ENCODE measurements at places on chromosomes 2 and 18.

DNA sequence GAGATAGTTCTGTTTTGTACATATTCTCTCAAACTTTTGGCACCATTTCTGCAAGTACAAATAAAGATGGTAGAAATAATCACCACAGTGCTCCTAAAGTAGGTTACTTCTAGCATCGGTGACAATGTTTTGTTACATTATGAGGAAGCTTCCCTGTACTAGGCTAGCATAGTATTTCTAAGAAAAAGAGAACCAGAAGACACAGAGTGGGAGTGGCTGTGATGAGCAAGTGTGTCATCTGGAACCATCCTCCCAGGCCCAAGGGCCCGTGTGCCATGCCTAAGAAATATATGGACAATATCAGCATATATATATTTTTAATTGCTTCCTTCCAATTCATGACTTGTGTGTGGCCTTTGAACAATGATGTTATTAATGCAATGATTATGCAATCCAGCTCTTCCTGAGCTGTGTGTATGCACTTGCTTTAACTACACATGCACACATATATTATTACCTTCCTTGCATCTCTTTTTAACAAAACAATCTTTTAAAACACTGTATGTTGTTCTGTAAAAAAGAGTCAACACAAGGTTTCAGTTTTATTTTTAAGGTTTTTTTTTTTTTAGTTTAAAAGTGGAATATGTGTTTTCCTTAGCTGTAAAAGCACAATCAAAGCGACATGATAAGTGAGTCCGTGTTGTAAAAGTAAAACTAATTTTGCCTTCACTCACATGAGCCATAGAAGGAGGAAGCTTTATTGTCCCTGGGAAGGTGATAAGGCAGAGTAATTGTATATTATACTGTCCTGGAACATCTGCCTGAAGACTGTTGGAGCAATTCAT, 303.9 kb downstream of the ZNF407 start:
- no peaks in the 10 kb centered on the region for H3K27me3 ChIP-seq
- DNase-seq, result no peak
- no peaks in the 10 kb centered on the region for H3K4me1 ChIP-seq
- H3K4me3 ChIP-seq, result no peak overlapping the region

DNA sequence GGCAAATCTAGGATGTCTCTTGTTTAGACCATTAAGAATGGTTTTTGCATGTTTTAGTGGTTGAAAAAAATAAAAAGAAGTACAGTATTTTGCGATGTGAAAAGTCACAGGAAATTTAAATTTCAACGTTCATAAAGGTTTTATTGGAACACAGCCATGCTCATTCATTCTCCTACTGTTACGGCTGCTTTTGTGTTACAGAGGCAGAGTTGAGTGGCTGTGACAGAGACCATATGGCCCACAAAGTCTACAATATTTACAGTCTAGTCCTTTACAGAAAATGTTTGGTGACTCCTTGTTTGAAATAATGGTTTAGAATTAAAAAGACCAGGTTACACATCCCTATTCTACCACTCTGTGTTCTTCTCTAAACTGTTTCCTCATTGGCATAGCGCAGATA, 48.1 kb downstream of the MYOM1 start:
- no peak for DNase-seq
- no peak overlapping the region for H3K27ac ChIP-seq

- no peaks in the 10 kb centered on the region for H3K36me3 ChIP-seq
- H3K27ac ChIP-seq, result no peak overlapping the region
- H3K27me3 ChIP-seq, result no peaks in the 10 kb centered on the region
- H3K4me1 ChIP-seq, result no peaks in the 10 kb centered on the region
These were observed 12.6 kb downstream of the KLHL23 start for GRCh38 chr2:169746240-169746639.

- peaks cover 15% of the 10 kb centered on the region for H3K4me1 ChIP-seq
- H3K27me3 ChIP-seq, result no peaks in the 10 kb centered on the region
These were observed 14.5 kb downstream of the TMEM247 start for GRCh38 chr2:46493971-46494250.

DNA sequence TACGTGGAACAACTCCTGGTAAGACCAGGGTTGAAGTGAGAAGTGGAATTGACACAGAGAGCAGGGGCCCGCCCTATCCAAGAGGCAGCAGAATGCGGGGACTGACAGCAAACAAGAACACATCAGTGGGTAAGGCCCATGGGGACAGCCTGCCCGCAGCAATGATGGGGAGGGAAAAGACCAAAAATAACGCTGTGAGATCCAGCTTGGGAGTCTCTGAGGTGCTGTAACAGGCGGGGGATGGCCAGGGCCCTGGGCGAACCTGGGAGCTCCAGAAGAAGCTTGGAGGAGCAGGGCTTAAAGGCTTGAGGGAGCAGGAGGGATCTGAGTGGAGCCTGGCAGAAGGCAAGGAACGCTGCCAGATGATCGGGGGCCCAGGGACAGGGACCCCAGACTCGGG, 173.4 kb downstream of the TMEM200C start:
- no peak for DNase-seq
- H3K4me3 ChIP-seq, result no peak overlapping the region
- no peaks in the 10 kb centered on the region for H3K36me3 ChIP-seq
- no peak overlapping the region for H3K27ac ChIP-seq
- H3K27me3 ChIP-seq, result no peaks in the 10 kb centered on the region

- H3K4me3 ChIP-seq, result no peak overlapping the region
- no peak for DNase-seq
- no peak overlapping the region for H3K27ac ChIP-seq
- H3K36me3 ChIP-seq, result no peaks in the 10 kb centered on the region
- H3K4me1 ChIP-seq, result no peaks in the 10 kb centered on the region
These were observed 177.1 kb upstream of the COPS8 start for GRCh38 chr2:236908439-236909192.

- H3K27ac ChIP-seq, result no peak overlapping the region
- no peak overlapping the region for H3K4me3 ChIP-seq
- DNase-seq, result no peak
- no peaks in the 10 kb centered on the region for H3K36me3 ChIP-seq
- H3K27me3 ChIP-seq, result no peaks in the 10 kb centered on the region
- H3K4me1 ChIP-seq, result no peaks in the 10 kb centered on the region
These were observed 193.6 kb upstream of the PIK3C3 start for GRCh38 chr18:41761333-41762018.

GRCh38 chr2:230890646-230891045, 25.9 kb downstream of the ITM2C start:
- no peaks in the 10 kb centered on the region for H3K27me3 ChIP-seq
- no peaks in the 10 kb centered on the region for H3K36me3 ChIP-seq
- H3K4me3 ChIP-seq, result no peak overlapping the region
- DNase-seq, result no peak
- no peak overlapping the region for H3K27ac ChIP-seq
- no peaks in the 10 kb centered on the region for H3K4me1 ChIP-seq

- no peaks in the 10 kb centered on the region for H3K36me3 ChIP-seq
- no peak for DNase-seq
- H3K27ac ChIP-seq, result no peak overlapping the region
- no peak overlapping the region for H3K4me3 ChIP-seq
- peaks cover 5% of the 10 kb centered on the region for H3K27me3 ChIP-seq
- no peaks in the 10 kb centered on the region for H3K4me1 ChIP-seq
These were observed 33.5 kb upstream of the CCDC93 start for GRCh38 chr2:118047380-118047826.

- H3K27me3 ChIP-seq, result no peaks in the 10 kb centered on the region
- H3K36me3 ChIP-seq, result no peaks in the 10 kb centered on the region
- H3K27ac ChIP-seq, result no peak overlapping the region
- no peak overlapping the region for H3K4me3 ChIP-seq
These were observed 5.8 kb downstream of the HDLBP start for GRCh38 chr2:241309684-241310117.

DNA sequence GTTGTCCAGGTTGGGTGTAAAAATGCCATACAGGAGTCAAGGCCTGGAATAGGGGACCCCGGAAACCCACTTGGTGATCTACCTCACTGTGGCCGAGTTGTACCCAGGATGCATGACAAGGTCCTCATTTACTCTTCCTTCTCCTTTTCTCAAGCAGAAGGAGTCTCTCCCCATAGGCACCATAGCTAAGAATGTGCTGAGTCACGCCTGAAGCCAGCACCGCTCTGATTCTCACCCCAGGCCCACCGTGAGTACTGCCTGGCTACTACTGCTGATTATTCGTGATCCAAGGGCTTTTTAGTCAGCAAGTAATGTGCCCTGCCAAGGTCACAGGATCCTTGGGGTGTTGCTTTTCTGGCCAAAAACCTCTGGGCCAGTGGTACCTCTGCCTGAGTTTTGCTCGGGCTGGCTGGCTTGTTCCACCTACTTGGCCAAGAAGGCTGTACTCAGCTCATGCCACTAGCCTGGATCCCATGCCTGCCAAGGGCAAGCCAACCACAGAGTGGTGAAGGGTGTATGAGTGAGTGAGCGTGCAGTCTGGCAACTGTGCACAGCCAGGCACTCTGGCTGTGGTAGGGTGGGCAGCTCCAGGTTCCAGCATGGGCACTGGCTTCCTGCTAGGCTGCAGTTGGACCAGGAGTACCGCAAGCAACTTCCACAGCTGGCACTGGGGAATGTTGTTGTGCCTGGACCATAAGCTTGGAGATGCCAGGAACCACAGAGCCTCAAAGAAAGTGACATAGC, 650.1 kb upstream of the VRK2 start:
- H3K4me1 ChIP-seq, result no peaks in the 10 kb centered on the region
- no peaks in the 10 kb centered on the region for H3K36me3 ChIP-seq
- no peak for DNase-seq
- H3K27ac ChIP-seq, result no peak overlapping the region

GRCh38 chr18:71505526-71505925, 1038.6 kb downstream of the CBLN2 start:
- H3K4me1 ChIP-seq, result no peaks in the 10 kb centered on the region
- no peak overlapping the region for H3K27ac ChIP-seq
- H3K36me3 ChIP-seq, result no peaks in the 10 kb centered on the region
- no peaks in the 10 kb centered on the region for H3K27me3 ChIP-seq
- DNase-seq, result no peak

GRCh38 chr2:59033661-59034060, 792.5 kb upstream of the FANCL start:
- DNase-seq, result no peak
- no peaks in the 10 kb centered on the region for H3K27me3 ChIP-seq
- H3K4me1 ChIP-seq, result no peaks in the 10 kb centered on the region
- no peak overlapping the region for H3K4me3 ChIP-seq

All from thoracic aorta (tissue), 2 donors.